ENCODE measurements at places on chromosomes 1 and 21. TPM values are rescaled to one million over a fixed set of nuclear protein-coding genes. Genes with fewer than 3 reads are reported as not detected.

GRCh38 chr21:33968080-33968994, 52.7 kb upstream of the ATP5PO start:
- DNase-seq = no peak

GRCh38 chr1:6359216-6360116, 34.1 kb downstream of the ACOT7 start:
- DNase-seq = peak; percentile 62

Gene CELA2B
- not detected for total RNA-seq

DNA sequence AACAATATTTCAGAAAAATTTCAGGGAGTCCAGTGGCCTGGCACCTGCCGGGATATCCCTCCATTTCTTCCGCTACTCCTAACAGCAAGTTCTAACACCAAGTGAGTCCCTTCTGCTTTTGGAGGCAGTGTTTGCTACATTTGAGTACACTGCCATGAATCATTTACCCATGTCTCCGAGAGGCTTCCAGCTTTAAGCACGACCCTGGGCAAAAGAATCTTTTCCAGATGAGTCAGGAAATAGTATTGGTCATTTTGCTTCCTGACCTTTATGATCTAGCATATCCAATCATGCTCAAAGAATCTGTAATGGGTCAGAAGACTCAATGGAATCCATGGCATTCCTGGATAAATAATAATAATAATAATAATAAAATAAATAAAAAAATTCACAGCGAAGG, 60.7 kb upstream of the FMN2 start:
- DNase-seq = no peak

- DNase-seq = no peak
Observed at GRCh38 chr1:222643606-222643937, 25.7 kb downstream of the MIA3 start.

DNA sequence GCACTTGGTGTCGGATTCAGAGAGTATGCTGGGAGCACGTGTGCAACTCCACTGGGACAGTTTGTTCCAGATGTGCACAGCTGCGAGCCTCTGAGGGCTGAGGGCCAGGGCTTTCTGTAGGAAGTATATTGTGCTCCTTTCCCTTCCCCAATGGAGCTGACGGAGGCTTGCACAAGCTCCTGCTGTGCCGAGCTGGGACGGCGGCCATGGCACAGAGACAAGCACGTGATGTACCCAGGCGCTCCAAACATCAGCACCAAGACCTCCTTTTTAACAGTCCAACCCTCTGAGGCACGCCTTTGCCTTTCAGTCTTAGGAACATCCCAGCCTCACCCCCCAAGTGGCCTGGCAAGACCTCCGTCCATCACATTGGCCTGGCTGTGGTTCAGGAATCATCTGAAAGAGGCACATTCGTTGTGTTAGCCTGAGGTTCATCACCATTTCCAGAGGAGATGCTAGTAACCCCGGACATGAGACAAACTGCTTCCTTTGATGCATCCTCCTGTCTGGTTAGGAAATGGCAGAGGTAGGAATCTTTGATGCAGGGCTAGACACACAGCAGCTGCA, 339.2 kb upstream of the KAZN start:
- peak; percentile 36 for DNase-seq

DNA sequence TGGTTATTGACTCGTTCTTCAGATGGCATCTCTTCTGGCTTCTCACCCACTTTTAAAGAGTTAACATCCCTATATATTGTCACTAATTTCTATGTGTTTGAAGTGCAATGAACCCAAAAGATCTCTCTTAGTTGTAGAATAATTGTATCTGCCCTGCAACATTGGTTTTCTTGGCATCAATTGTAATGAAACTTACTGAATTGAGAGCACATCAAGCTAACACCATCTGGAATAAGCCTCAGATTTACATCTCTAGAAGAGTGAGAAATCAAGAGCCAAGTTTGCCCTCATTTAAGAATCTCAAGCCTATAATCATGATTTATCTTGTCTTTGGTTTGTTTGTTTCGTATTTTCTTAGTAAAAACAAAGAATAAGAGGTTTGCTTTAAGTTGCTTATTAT, 372.6 kb upstream of the LRRC7 start:
- no peak for DNase-seq

GRCh38 chr1:66940981-66941380, 16.2 kb downstream of the MIER1 start:
- DNase-seq = no peak

Gene VAMP3
- 82.8 TPM for total RNA-seq

Gene PLA2G5
- 1.1 TPM for total RNA-seq

- DNase-seq = peak; percentile 28
Observed at GRCh38 chr1:58432851-58433668, 113.5 kb downstream of the OMA1 start.

Gene CYP2J2
- total RNA-seq = not detected

- DNase-seq = no peak
Observed at GRCh38 chr1:36871146-36871971, 163.0 kb downstream of the GRIK3 start.
